H7 (cell line): ENCODE measurements at places on chromosomes 7 and 10. TPM values are rescaled to one million over a fixed set of nuclear protein-coding genes. Genes with fewer than 3 reads are reported as not detected.
A peak's percentile ranks its signal among the peaks of the same experiment; 100 is the strongest.

The CD36 gene
- total RNA-seq, result under 0.01 TPM in 1 of 2 replicates, not detected in the other

The THNSL1 gene
- total RNA-seq, result 5.9 and 8.9 TPM in 2 replicates

GRCh38 chr7:114181280-114181679 is 233.3 kb upstream of the FOXP2 start:
- peak; percentile 7 for DNase-seq

DNA sequence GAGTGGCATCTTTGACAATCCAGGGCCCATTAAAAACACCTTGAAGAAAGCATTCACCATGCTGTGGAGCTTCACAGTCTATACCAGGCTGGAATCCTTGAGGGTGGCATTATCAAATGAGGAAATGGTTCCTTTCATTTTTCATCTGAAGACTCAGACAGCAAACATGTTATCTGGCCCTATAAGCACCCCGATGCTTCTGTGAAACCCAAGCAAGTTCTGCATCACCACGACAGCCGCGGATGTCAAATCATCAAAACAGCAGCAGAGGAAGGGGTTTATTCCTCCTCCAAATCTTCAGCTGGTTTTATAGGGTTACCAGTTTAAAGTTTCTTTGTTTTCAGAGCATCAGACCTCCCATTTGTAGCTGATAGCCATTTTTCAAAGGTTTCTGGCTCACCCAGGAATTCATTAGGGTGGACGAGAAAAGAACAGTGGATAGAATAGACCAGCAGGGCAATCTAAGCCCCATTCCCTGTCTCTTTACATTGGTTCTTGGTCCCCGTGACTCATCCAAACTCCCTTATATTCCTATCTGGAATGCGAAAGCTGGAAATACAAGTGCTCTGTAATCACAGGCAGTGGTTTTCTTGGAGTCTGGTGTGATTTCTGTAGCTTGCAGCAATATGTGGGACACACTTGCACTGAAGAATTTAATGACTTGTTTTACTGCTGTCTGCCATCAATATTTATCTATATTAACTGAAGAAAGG is 217.9 kb downstream of the SKAP2 start:
- DNase-seq, result no peak

DNA sequence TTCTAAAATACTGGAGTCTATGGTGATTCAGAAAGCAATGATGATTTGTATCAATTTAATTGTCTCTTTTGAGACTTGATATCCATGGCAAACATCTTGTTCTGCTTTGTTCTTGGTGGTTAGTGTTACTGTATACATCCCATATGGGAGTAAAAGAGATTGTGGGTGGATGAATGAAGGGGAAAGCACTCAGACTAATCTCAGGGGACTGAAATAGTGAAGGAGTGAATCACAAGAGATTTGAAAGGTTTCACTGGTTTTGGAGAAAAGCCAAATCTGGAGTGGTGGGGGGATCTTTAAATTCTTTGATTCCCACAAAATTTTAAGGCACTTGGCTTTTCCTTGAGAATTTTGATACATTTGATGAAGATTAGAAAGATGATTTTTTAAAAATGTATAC is 369.4 kb downstream of the INHBA start:
- DNase-seq, result no peak
